ENCODE measurements at places on chromosomes 4 and X. TPM values are rescaled to one million over a fixed set of nuclear protein-coding genes. Genes with fewer than 3 reads are reported as not detected.

DNA sequence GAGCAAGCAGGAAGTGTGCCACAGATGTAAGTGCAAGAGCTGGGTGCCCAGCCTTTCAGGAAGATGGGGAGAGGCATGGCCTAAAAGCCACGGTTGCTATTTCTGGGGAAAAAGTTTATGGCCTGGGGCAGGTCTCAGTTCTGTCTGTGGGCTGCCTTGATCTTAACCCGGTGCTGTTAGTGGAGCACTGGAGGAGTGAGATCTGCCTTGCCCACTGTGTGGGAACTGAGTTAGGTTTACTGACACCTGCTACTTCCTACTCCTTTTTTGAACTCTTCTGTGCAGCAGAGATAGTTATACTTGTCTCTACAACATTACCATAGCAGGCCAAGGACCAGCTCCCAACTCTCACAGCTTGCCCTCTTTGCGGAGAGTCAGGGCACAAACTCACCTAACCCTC lies 76.5 kb downstream of the ITM2A start:
- no peak overlapping the region for H3K4me3 ChIP-seq
- peaks cover 8% of the 10 kb centered on the region for H3K36me3 ChIP-seq
- H3K4me1 ChIP-seq = peaks cover 2% of the 10 kb centered on the region
- no peak for DNase-seq
- no peaks in the 10 kb centered on the region for H3K27me3 ChIP-seq

DNA sequence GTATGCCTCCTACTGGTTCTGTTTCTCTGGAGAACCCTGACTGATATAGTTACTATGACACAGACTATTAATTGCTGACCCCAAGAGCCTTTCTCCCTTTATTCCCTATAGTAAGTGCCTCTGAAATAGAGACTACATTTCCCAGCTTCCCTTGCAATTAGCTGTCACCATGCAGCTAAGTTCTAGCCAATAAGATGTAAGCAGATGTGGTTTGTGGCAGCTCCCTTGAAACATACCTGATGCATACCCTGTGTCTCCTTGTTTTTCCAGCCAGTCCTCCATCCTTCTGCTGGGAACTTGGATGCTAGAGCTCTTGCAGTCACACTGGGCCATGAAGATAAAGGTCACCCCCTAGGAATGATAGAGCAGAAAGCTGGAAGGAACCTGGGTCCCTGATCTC lies 9.7 kb upstream of the TMEM165 start:
- no peak overlapping the region for H3K4me3 ChIP-seq
- H3K4me1 ChIP-seq = peaks cover 5% of the 10 kb centered on the region
- H3K27ac ChIP-seq = no peak overlapping the region

- no peaks in the 10 kb centered on the region for H3K27me3 ChIP-seq
- no peak overlapping the region for H3K27ac ChIP-seq
- no peaks in the 10 kb centered on the region for H3K36me3 ChIP-seq
- H3K4me3 ChIP-seq = no peak overlapping the region
- DNase-seq = no peak
Observed at GRCh38 chrX:33307911-33308354, 96.6 kb upstream of the DMD start.

DNA sequence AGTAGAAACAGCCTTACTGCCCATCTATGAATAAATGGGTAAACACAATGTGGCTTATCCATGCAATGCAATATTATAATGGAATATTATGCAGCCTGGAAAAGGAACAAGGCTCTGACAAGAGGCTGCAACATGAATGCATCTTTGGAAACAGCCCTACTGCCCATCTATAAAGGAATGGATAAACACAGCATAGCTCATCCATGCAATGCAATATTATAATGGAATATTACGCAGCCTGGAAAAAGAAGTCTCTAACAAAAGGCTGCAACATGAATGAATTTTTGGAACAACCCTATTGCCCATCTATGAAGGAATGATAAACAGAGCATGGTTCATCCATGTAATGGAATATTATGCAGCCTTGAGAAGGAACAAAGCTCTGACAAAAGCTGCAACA lies 161.0 kb downstream of the CRLF2 start:
- H3K27me3 ChIP-seq = no peaks in the 10 kb centered on the region
- no peak for DNase-seq

GRCh38 chrX:147894366-147894963 lies 17.3 kb upstream of the FMR1 start:
- no peaks in the 10 kb centered on the region for H3K4me1 ChIP-seq
- H3K27me3 ChIP-seq = no peaks in the 10 kb centered on the region
- no peak overlapping the region for H3K27ac ChIP-seq
- no peaks in the 10 kb centered on the region for H3K36me3 ChIP-seq

Gene PAGE1
- total RNA-seq = not detected

Gene TGIF2LX
- total RNA-seq = not detected

Gene RAB9B
- 0.18 TPM for total RNA-seq

Data from T-helper 17 cell (primary cell).